ENCODE measurements at places on chromosomes 16 and 17. TPM values are rescaled to one million over a fixed set of nuclear protein-coding genes. Genes with fewer than 3 reads are reported as not detected.

GRCh38 chr17:9536061-9536460 lies 39.6 kb downstream of the STX8 start:
- DNase-seq: no peak

Gene C1QBP
- total RNA-seq: 162 TPM

- no peak for DNase-seq
These were observed 146.2 kb downstream of the ENGASE start for GRCh38 chr17:79220713-79221291.

Gene SLC5A11
- total RNA-seq: not detected

Gene SLC13A2
- total RNA-seq: not detected

DNA sequence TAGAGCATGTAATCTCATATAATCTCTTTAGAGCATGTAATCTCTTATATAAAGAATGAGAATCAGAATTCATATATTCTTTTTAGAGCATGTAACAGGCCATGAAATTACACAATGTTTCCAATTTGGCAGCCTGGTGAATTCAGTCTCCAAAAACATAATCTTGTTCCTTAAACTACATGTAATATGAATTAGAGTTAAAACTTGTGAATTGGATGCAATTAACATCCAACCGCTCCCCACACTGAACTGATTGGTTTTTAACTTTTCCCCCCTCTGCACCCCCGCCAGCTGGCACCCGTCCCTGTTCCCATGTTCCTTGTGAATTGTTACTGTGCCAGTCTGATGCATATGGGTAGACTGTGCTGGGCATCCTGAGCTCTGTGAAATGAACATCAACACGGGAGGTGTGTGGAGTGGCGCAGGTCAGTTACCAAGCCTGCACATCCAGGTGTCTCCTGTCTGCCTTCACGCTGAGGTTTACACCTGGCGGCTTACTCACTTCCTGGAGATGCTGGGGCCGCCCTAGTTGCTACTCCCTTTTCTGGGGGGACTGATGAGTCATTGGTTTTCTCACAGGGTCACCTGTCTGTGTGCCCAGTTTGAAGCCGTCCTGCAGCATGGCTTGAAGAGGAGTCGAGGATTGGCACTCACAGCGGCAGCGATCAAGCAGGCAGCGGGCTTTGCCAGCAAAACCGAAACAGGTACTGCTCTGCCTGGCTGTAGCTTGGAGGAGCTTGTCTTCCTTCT lies 50.4 kb downstream of the SNX29 start:
- no peak for DNase-seq

DNA sequence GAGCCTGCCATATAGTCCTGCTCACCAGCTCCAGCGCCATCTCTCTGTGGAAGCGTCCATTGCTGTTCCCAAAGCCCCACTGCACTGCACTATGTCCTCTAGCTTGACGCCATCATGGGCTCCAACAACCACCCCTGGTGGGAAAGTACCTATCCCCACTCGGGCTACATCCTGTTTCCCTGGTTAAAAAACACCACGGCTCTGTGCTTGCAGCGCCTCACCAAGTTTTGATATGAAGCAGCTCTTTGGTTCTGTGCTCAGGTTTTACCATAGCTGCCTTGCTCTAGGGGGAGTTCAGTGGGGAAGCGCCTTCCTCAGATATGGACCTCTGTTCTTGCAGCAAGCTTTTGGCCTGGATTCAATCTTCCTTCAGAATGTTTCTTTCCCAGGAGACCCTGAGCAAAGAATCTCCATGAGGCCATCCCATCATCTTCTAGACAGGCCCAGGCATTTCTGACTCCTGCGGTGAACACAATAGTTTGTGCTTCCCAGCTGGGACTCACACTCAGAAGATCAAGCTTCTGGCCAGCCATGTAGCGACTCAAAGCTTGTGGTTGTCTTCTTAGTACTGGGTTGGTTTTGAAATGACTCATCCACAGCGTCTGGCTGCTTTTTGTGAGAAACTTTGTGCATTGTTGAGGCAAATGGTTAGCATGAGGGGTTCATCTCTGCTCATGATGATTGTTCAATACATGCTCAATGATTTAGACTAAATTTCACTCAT lies 39.5 kb downstream of the DYNLRB2 start:
- peak; percentile 91 for DNase-seq

GRCh38 chr17:2181206-2181896 lies 122.2 kb downstream of the SMG6 start:
- peak; percentile 96 for DNase-seq

GRCh38 chr17:37118366-37119137 lies 169.8 kb downstream of the AATF start:
- no peak for DNase-seq

DNA sequence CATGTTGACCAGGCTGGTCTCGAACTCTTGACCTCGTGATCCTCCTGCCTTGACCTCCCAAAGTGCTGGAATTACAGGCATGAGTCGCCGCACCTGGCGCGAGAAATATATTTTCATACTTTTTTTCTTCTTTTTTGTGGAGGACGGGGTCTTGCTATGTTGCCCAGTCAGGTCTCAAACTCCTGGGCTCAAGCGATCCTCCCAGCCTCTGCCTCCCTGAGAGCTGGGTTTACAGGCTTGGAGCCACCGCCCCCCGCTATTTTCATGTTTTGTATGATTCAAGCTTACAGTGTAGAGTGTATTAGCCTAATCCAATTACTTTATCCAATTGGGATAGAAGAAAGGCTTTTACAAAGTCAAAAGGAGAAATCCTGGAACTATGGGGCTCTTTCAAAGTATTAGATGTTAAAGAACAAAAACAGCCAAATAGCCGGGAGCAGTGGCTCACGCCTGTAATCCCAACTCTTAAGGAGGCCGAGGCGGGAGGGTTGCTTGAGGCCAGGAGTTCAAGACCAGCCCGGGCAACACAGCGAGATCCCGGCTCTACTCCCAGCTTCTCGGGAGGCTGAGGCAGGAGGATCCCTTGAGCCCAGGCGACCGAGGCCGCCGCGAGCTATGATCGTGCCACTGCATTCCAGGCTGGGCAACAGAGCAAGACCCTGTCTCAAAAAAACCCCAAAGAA lies 1.4 kb upstream of the MAP1LC3B start:
- no peak for DNase-seq

DNA sequence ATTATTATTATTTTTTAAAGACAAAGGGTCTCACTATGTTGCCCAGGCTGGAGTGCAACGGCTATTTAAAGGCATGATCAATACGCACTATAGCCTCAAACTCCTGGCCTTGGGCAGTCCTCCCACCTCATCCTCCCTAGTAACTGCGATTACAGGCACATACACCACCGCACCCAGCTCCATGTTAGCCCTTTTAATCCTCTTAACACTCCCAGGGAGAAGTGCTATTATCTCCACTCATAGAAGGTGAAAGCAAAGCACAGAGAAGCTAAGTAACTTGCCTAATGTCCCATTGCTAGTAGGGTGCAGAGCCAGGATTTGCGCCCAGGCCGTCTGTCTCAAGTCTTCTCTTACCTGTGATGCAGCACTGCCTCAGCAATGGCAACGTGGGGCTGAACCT lies 5.0 kb downstream of the HAS3 start:
- no peak for DNase-seq

- DNase-seq: no peak
These were observed 6.0 kb downstream of the C1QTNF8 start for GRCh38 chr16:1089822-1090619.

DNA sequence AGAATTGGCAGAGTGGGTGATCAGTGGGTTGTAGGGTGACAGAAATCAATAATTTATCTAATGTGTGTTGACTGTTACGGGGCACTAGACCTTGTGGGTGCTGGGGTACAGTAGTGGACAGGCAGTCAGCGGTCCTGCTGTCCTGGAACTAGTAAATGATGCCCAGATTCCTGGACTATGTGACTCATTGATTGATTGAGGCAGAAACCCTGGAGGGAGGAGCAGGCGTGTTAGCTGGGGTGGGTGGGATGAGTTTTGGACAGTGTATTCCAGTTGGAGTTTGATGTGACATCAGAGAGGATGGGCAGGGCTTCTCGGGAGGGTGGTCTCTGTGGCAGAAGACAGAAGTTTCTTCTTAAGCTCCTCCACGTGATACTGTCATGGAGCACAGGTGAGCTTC lies 24.4 kb downstream of the PRMT7 start:
- peak; percentile 33 for DNase-seq

Data from astrocyte (in vitro differentiated cells and primary cell).